ENCODE measurements at places on chromosomes 12 and 14.

GRCh38 chr14:52553671-52554575 lies 1.3 kb downstream of the GPR137C start:
- no peaks in the 10 kb centered on the region for H3K27me3 ChIP-seq
- H3K36me3 ChIP-seq, result no peaks in the 10 kb centered on the region

DNA sequence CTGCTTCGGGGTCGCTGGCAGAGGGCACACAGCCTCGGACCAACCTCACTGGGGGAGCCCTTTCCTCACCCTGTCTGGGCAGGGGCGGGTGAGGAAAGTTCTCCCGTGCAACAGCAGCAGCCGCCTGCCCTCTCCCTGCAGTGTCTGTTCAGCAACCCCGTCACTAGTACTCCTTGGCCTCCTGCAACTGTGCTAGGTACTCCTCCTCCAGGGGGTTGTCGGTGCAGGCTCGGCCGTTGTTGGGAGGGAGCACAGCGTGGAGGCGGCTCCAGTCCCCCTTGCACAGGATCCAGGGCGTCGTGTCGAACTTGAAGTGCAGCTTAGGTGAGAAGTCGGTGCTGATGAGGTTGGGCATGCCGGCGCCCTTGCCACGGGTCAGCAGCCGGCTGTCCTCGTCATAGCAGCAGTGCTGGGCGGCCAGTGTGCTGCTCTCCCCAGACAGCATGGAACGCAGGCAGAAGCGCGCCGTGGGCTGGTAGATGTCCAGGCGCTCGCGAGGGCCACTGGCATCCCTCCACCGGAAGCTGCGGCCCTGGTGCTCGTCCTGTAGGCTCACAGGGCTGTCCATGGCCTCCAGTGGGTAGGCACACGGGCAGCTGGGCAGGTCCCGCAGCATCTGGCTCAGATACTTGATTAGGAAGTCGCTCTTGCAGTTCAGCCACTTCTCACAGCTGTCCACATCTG lies 17.7 kb downstream of the AHSA1 start:
- H3K4me3 ChIP-seq, result no peak overlapping the region
- DNase-seq, result no peak
- H3K27me3 ChIP-seq, result no peaks in the 10 kb centered on the region
- no peak overlapping the region for H3K27ac ChIP-seq

DNA sequence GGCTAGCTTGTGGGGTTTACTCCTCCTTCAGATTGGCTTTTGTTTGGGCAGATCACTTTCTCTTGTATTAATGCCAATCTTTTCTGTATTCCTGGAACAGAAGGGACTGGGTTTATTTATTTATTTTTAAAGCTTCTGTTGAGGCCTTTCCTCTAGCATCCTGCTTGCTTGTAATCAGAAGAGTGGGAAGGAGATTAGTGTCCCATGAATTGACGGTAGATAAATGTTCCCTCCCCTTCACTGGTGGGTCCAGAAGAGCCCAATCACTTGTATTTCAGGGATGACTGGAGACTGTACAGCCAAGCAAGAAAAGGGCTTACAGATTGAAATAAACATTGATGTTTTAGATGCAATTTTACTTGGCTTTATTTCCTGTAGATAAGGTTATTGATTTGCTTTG lies 71.0 kb downstream of the LIN52 start:
- no peak overlapping the region for H3K4me3 ChIP-seq
- no peak overlapping the region for H3K27ac ChIP-seq
- no peaks in the 10 kb centered on the region for H3K27me3 ChIP-seq
- H3K36me3 ChIP-seq, result no peaks in the 10 kb centered on the region

- no peaks in the 10 kb centered on the region for H3K4me1 ChIP-seq
- no peak overlapping the region for H3K27ac ChIP-seq
- H3K27me3 ChIP-seq, result no peaks in the 10 kb centered on the region
- no peak for DNase-seq
- H3K4me3 ChIP-seq, result no peak overlapping the region
- H3K36me3 ChIP-seq, result no peaks in the 10 kb centered on the region
These were observed 66.4 kb downstream of the PAWR start for GRCh38 chr12:79624378-79624777.

GRCh38 chr12:118589162-118589561 lies 212.8 kb downstream of the SUDS3 start:
- no peaks in the 10 kb centered on the region for H3K4me1 ChIP-seq
- DNase-seq, result no peak
- H3K27ac ChIP-seq, result no peak overlapping the region
- no peaks in the 10 kb centered on the region for H3K36me3 ChIP-seq
- H3K27me3 ChIP-seq, result no peaks in the 10 kb centered on the region

Data from thyroid gland (tissue), 4 donors.